ENCODE measurements at places on chromosomes 1 and 21. TPM values are rescaled to one million over a fixed set of nuclear protein-coding genes. Genes with fewer than 3 reads are reported as not detected.

DNA sequence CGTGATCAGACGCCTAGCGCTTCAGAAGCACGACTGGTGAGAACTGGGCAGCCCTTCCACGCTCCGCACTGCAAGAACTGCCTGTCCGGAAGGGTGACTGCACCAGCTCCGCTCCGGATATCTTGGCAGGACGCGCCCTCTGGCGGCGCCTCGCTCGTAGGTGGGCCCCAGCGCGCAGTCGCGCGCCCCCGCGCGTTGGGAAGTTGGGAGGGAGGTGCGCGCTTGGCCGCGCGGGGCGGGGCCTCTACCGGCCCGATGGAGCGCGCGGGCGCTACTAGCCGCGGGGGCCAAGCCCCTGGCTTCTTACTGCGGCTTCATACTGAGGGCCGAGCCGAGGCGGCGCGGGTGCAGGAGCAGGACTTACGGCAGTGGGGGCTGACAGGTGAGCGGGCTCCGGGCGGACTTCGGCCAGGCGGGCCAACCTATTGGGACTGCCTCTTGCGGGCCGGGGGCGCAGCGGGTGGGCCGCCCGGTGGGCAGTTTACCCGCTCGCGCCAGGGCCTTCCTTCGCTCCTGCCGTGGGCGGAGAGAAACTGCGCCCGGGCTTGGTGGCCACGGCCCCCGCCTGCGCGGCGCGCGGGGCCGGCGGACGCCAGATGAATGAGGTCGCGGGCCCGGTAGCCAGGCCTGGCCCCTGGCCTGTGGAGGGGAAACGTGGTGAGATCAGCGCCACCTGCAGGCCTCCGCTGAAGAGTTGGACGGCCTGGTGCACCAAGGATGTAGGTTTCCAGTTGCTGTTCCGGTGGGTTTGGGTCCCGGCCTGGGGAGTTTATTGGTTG is at the start of gene CHD1L:
TSS of gene CHD1L (plus strand) at position 236 of the 779 bp plus-strand sequence. CDS start at position 256, 20 bp downstream.
- peak; percentile 94 for DNase-seq

DNA sequence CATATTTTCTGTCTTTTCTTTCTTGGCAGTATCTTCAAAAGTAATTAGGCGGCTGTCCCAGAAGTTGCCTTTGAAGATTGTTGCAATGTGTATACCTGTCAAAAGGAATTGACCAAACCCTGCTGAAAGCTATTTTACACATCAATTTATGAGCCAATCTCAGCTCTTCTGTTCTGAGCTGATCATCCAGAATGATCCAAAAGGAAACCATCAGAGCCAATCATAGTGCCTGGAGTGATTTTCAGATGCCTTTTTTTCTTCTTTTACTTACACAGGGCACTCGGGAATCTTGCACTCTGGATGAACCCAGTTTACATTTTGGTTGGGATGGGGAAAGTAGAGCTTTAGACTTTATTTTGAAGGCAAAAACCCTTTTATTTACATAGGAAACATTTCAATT is 21.8 kb upstream of the APOBEC4 start:
- no peak for DNase-seq

GRCh38 chr1:17520473-17521319 is 18.8 kb upstream of the ARHGEF10L start:
- DNase-seq = no peak

GRCh38 chr1:87392248-87393192 is 63.8 kb downstream of the LMO4 start:
- DNase-seq = no peak

- DNase-seq = no peak
Observed at GRCh38 chr1:48023488-48023887, 26.3 kb upstream of the TRABD2B start.

- DNase-seq = no peak
Observed at GRCh38 chr1:169019419-169020058, 87.0 kb upstream of the ATP1B1 start.

- no peak for DNase-seq
Observed at GRCh38 chr1:107110326-107110725, 30.5 kb upstream of the NTNG1 start.

DNA sequence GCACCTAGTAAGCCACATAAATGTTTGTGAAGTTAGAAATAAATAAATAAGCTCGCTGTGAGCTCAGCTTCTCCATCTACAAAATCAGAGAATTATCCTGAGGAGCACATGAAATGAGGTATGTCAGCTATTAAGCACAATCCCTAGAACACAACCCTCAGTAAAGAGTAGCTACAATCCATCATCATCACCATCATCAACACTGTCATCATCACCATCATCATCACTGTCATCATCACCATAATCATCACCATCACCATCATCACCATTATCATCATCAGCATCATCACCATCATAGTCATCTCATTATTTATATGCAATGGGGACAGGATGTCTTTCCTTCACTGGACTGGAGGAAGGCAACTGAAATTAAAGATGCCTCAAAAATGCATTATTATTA is 189.6 kb downstream of the NPHP4 start:
- DNase-seq = no peak

DNA sequence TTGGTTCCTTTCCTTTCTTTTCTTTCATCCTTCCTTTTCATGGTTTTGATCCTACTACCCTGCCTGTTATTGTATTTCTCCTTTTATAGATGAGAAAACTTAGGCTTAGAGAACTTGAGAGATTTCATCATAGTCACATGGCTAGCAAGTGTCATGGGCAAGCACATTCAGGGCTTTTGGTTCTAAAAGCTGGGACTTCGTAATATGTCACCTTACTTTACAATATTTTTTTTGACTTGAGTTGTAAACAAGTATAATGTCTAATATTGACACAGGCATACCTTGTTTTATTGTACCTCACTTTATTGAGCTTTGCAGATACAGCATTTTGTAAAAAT is 70.7 kb downstream of the MTR start:
- no peak for DNase-seq

- DNase-seq = no peak
Observed at GRCh38 chr1:31418626-31419323, 5.8 kb downstream of the SERINC2 start.

DNA sequence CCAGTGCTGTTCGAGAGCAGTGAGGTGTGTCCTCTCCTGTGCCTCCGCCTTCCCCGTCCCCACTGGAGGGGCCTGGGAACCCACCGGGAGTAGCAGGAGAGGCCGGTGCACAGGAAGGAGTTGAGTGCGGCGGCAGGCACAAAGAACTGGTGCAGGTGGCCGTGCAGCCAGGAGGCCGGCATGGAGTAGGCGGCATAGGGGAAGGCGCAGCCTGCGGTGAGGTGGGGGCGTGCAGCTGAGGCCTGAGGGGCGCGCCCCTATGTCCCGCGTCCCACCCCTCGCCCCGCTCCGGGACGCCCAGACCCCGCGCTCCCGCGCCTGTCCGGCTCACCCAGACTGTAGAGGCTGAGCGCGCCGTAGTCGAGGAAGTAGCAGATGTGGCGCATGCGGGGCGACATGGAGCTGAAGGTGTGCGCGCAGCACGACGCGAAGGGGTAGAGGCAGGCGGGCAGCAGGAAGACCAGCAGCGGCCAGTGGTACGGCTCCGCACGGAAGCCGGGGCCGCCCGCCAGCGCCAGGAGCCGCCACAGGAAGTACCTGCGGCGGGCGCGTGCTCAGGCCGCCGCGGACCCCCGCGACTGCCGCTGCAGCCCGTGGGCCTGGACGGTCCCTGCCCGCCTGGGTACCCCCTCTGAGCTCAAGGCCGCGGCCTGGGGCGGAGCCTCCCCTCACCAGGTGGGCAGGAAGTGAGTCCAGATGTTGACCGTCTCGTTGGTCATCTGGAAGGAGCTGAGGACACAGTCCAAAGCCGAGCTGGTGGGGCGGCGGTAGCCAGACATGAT is 2.2 kb downstream of the PAQR6 start:
- DNase-seq = no peak

GRCh38 chr1:245433561-245433960 is 278.8 kb downstream of the KIF26B start:
- no peak for DNase-seq

DNA sequence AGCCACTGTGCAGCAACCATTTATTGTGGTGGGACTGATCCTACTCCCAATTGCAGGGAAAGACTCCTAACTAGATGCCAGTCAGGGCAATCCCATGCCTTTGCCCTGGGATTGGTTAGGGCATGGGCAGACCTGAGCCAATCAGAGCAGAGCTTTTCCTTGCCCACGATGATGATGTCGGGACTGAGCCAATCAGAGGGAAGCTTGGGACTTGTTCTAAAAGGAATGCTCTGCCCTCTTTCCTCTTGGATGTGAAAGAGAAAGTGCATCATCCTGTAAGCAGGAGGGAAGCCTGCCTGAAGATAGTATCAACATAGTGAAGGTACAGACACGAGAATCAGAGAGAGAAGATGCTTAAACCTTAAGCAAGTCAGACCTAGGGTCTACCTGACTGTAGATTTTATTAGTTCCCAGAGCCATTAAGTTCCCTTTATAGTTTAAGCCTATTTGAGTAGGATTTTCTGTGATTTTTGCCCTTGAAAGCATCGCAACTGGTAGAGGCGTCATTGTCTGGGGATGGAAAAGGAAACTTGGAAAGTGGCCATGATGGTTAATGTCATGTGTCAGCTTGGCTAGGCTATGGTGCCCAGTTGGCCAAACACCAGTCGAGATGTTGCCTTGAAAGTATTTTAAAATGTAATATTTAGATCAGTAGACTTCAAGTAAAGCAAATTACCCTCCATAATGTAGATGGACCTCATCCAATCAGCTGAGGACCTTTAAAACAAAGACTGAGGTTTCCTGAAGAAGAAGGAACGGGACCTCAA is 19.9 kb downstream of the IRF2BP2 start:
- peak; percentile 39 for DNase-seq

GRCh38 chr1:200342511-200343311 is 67.1 kb downstream of the ZNF281 start:
- no peak for DNase-seq

DNA sequence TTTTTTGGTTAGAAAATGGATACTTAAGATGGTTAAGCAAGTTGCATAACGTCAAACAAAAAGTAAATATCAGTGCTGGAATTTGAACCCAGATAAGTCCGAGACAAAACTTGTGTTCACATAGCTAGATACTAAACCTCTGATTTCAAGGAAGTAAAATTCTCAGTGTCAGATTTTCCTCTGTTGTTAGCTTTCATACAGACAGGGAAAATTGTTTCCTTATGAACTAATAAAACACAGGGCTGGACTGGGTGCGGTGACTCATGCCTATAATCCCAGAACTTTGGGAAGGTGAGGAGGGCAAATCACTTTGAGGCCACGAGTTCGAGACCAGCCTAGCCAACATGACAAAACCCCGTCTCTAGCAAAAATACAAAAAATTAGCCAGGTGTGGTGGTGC is 51.3 kb downstream of the PCNX2 start:
- no peak for DNase-seq

DNA sequence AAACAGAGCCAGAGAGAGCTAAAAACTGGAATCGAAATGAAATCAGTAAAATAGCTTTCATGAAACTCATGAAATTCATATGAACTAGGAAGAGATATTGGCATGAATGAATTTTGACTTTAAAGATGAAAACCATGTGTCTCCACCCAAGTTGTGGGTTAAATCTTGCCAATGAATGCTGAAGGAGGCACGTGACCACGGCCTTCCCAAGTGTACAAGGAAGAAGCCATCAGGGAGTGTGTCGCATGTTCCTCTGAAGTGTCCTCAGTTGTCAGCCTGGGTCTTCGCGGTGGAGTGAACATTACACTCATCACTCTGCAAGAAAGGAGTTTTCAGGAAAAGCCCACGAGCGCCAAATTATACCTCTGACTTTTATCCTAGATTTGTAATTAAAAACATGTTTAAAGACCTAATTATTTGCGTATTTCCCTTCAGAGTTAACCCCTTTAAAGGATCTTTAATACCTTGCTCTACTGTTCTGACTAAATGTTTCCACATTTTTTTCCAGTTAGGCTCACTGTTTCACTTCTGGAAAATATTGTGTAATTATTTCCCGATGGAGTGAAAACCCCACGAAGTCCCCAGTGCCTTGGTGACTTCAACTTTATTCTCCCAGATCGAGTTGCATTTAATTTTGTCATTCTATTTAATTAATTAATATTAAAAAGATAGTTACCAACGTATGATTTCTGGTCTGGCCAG is 118.3 kb downstream of the DHRS3 start:
- DNase-seq = no peak

GRCh38 chr1:218392780-218393179 is 47.6 kb downstream of the TGFB2 start:
- no peak for DNase-seq

DNA sequence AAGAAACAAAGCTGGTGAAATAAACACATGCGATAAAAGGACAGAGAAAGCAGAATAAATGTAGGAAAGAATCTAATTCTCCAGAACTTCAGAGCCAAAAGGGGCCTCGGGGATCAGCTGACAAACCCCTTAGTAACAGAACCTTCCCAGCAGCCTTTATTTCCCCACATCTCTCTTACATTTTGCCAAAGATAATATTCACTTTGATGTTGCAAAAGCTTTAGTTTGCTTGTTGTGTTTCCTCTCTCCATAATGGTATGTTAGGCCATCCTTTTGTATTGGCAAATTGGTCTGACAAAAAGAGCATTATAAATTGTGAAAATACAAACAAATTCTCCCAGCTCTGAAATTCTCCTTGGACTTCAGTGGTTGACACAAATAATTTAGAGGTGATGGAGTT is 54.9 kb downstream of the OPTC start:
- no peak for DNase-seq

GRCh38 chr1:160377585-160378206 is 10.8 kb downstream of the NHLH1 start:
- no peak for DNase-seq

- DNase-seq = no peak
Observed at GRCh38 chr1:62613890-62614289, 16.6 kb downstream of the ANGPTL3 start.

- peak; percentile 39 for DNase-seq
Observed at GRCh38 chr1:160830321-160831153, 32.1 kb downstream of the CD244 start.

DNA sequence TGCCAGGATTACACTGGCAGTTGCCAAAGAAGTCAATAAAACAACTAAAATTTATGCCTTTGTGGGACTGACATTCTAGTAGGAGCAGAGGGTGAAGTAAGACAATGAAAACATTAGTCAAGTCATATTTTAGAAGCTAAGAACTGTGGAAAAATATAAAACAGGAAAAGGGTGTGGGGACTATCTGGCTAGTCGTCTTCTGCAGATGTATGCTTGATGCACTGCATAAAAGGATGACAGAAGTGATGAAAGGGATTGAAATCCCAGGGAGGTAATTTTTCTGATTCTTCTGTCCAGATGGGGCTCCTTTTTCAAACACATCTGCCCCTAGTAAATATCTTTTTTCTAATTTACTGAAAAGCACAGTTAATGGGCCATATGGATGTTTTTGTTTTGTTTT is 706.3 kb downstream of the ADGRL2 start:
- no peak for DNase-seq

GRCh38 chr1:182962554-182963115 is 9.7 kb upstream of the SHCBP1L start:
- DNase-seq = peak; percentile 85

DNA sequence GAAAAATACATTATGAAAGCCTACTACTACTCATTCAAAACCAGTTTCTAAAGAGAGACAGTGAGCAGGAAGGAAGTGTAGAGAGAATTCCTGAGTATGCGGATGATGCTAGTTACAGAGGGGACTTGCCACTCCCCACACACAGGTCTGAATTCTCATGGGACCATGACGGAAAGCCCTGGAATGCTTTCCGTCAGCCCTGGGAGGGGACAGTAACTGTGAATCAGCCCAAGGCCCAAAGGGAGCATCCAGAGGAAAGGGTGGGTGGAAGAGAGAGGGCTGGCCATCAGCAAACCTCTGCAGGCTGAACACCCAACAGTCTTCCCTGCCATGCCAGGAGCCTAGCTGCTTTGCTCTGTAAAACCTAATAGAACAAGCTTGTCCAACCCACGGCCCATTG is 36.4 kb downstream of the RCSD1 start:
- no peak for DNase-seq

Gene RNU1-1
- polyA plus RNA-seq = not detected

Gene MANEAL
- polyA plus RNA-seq = 0.75 TPM

Gene CLCA4
- 0.04 TPM for polyA plus RNA-seq

Gene SH2D2A
- 0.96 TPM for polyA plus RNA-seq

Gene OXCT2
- polyA plus RNA-seq = 3.3 TPM

Gene LYST
- polyA plus RNA-seq = 3.3 TPM

Gene KRTAP12-2
- not detected for polyA plus RNA-seq

Data from heart right ventricle (tissue), 16 donors.